NCI-H345 (cell line): ENCODE measurements at places on chromosomes 11 and 22.
A peak's percentile ranks its signal among the peaks of the same experiment; 100 is the strongest.

GRCh38 chr22:31079095-31079642 lies 1.9 kb upstream of the SMTN start:
- peak; percentile 3 for DNase-seq

- peak; percentile 40 for DNase-seq
Measured at GRCh38 chr22:28855355-28856094, 27.8 kb upstream of the ZNRF3 start.

GRCh38 chr11:41803895-41804294 lies 344.4 kb upstream of the LRRC4C start:
- no peak for DNase-seq

- DNase-seq: no peak
Measured at GRCh38 chr11:104650234-104650633, 248.0 kb downstream of the CASP12 start.

GRCh38 chr22:37818409-37819104 lies 4.6 kb upstream of the GALR3 start:
- peak; percentile 28 for DNase-seq

DNA sequence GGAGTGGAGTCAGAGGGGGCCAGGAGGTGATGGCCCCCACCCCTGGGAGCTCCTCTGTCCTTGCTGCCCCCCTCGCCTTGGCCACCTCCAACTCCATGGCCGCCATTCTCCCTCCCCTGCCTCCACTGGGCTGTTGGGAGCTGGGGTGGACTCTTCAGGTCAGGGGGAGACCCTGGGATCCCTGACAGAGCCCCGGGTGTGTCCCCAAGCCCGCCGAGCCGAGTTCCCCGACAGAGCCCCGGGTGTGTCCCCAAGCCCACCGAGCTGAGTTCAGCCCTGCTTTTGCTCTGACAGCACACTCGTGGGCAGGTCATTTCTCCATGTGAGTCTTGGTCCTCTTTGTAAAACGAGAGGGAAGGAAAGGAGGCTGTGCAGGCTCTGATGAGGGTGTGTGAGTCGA lies 13.2 kb upstream of the PARVG start:
- no peak for DNase-seq

- DNase-seq: no peak
Measured at GRCh38 chr11:15941206-15941770, 415.1 kb downstream of the SOX6 start.

GRCh38 chr11:122627745-122628144 lies 27.8 kb upstream of the UBASH3B start:
- no peak for DNase-seq

GRCh38 chr11:76788661-76789442 lies 5.7 kb downstream of the TSKU start:
- DNase-seq: peak; percentile 8

- no peak for DNase-seq
Measured at GRCh38 chr11:122653916-122654585, 1.5 kb upstream of the UBASH3B start.

DNA sequence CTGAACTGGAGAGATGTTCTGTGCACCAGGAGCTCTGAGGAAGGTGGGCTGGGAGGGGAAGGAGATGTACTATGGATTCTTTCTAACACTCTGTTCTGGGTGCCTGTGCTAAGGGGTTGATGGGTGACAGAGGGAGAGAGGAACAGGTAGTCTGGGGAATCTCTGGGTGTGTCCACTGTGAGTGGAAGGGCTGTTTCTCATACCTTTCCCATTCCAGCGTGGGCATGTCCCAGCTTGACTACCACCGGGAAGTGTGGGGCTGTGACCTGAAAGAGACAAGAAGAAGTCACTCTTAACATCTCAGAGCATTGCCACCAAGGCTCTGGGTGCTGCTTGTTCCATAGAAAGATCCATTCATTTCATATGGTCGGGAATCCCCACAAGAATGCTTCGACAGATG lies 121.9 kb downstream of the FBXO7 start:
- DNase-seq: no peak

- no peak for DNase-seq
Measured at GRCh38 chr22:36165141-36165540, 4.6 kb upstream of the APOL3 start.

GRCh38 chr22:50140615-50141014 lies 29.9 kb upstream of the PANX2 start:
- DNase-seq: no peak

DNA sequence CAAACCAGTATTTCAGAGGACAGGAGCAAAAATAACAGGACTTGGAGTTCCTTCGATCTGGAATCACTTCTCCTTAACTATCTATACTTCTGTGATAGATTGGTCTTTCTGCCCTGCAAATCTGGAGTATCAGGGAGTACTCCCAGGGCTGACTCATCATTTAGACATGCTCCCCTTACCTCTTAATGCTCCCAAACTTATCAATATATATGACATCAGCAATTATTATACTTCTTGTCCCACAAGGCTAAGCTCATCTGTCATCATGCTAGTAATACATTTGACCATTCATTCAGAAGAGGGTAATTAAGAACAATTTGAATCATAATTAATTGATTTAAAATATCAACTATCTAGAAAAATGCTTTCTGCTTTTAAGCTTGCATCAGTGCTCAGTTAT lies 163.8 kb downstream of the SWAP70 start:
- no peak for DNase-seq

GRCh38 chr11:77322506-77322905 lies 21.0 kb upstream of the GDPD4 start:
- no peak for DNase-seq

DNA sequence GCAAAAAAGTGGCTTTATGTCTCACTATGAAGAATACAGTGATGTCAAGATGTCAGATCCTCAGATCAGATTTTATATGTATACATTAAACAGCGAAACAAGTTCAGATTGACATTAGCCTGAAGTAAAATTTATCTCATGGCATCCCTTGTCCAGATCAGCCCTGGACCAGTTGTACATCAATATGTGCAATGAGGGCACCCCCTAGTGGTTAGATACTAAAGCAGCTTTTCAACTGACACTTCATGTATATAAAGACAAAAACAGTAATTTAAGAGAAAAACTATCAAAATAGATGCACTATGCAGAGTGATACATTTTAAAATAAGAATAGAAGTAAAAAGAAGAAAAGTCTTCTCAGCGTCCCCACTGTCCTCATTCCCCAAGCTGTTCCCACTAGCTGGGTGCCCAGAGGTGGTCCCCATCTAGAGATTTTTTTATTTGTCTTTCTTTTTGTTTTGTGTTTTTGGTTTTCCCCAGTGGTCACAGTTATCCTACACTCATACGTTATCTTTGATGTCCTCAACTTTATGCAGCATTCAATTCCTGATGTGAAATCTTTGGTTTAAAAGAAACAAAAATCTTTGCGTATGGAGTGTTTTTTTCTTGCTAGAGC lies 2193.4 kb upstream of the RAG2 start:
- peak; percentile 57 for DNase-seq

DNA sequence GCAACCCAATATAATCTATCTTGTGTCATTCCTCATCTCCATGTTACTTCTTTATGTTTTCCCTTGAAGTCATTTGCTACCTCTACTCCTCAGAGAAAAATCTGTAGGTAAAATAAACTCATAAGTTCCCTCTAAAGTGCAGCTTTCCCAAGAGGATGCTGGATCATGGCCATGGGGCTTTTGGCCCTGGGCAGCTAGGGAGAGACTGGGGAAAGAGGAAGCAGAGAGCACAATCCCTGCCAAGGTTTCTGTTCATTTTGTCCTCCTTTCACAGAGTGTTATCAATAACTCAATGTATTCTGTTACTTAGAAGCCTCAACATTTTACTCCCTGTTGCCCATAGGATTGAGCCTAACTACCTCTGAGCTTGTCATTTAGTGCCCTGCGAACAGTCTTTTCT lies 9.0 kb downstream of the RNF121 start:
- DNase-seq: no peak

DNA sequence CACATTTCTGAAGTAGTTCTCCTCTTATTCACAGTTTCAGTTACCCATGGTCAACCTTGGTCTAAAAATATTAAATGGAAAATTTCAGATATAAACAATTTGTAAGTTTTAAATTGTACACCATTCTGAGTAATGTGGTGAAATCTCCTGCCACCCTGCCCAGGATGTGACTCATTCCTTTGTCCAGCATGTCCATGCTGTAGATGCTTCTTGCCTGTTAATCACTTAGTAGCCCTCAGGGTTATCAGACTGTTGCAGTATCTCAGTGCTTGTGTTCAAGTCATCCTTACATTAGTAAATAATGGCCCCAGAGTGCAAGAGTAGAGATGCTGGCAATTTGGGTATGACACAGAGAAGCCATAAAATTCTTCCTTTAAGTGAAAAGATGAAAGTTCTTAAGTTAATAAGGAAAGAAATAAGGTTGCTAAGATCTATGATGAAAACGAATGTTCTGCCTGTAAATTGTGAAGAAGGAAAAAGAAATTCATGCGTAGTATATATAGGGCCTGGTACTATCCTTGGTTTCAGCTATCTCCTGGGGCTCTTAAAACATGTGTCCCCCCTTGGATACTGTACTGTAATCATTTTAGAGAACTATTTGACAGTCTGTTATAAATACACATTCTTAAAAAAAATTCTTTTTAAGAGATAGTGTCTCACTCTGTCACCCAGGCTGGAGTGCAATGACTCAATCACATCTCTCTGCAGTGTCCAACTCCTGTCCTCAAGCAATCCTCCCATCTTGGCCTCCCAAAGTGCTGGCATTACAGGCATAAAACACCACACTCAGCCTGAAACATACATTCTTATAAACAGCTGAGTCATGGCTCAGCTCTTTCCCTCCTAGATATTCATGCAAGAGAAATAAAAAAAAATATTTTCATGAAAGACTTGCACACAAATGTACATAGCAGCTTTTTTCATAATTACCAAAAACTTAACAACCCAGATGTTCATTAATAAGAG lies 31.3 kb downstream of the MTNR1B start:
- DNase-seq: no peak

DNA sequence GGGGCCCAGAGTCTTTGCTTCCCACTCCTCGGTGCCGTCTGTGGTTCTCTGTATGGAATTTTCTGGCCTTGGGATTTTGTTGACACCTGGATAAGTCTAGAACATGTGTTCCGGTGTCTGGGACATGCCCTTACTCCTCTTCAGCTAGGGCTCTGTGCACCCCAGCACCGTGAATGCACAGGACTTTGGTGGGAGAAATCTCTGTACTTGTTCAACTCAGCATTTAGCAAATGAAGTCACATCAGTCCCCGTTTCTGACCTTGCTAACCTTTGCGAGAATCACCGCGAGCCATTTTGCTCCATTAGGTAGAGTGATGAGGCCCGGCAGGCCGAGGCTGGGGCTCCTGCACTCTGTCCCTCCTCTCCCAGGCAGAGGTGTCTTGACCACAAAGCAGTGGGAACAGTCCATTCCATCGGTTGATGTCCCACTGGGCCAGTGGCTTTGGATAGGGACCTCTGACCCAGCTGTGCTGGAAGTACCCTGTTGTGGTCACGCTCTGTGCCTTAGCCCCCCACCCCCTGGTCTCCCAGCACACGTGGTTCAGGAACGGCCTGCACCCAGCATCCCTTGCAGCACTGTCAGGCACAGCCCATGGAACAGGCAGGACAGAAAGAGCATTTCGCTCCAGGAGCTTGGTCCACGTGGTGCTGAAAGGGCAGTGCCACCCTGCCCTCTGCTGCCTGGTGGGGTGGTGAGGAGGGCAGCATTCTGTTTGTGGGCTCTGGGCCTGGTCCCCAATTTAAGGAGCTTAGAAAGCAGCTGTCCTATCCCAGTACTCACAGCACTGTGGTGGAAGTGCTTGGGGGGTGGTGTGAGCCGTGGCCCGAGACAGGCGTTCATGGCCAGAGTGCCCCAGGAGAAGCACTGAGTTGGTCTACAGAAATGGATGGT lies 73.4 kb downstream of the MED15 start:
- DNase-seq: no peak

- DNase-seq: no peak
Measured at GRCh38 chr11:68311160-68312116, 953 bp upstream of the LRP5 start.

DNA sequence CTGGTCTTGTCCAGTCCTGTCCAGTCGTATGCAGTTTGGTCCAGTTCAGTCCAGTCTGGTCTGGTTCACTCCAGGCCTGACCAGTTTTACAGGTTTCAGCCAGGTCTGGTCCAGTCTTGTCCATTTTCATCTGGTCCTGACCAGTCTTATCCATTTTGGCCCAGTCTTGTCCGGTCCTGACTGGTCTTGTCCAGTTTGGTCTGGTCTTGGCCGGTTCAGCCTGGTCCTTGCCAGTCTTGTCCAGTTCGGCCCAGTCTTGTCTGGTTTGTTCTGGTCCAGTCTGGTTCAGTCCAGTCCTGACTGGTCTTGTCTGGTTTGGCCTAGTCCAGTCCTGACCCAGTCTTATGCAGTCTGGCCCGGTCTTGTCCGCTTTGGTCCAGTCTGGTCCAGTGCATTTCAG lies 380.2 kb downstream of the OR4C45 start:
- no peak for DNase-seq

DNA sequence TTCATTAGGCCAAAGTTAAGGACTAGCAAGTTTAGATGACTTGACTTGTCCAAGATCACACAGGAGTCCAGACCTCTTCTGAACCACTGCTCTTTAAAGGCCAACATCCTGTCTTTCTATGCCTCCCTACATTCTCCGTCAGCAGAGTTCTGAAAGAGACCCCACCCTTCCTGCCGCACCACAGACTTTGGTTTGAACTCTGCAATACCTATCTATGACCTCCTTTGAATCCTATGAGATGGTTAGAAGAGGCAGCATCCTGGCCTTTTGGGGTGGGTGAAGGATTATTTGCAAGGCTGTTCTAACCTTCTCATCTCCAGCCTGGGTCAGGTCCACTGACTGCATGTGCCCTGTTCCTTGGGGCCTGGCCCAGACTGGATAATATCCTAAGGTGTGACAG lies 4.3 kb upstream of the RRM1 start:
- no peak for DNase-seq

- no peak for DNase-seq
Measured at GRCh38 chr22:40939202-40939601, 12.0 kb upstream of the RBX1 start.

- DNase-seq: no peak
Measured at GRCh38 chr11:118056806-118057205, 20.1 kb upstream of the TMPRSS4 start.

- peak; percentile 60 for DNase-seq
Measured at GRCh38 chr22:19717691-19718455, 3.6 kb downstream of the SEPTIN5 start.

DNA sequence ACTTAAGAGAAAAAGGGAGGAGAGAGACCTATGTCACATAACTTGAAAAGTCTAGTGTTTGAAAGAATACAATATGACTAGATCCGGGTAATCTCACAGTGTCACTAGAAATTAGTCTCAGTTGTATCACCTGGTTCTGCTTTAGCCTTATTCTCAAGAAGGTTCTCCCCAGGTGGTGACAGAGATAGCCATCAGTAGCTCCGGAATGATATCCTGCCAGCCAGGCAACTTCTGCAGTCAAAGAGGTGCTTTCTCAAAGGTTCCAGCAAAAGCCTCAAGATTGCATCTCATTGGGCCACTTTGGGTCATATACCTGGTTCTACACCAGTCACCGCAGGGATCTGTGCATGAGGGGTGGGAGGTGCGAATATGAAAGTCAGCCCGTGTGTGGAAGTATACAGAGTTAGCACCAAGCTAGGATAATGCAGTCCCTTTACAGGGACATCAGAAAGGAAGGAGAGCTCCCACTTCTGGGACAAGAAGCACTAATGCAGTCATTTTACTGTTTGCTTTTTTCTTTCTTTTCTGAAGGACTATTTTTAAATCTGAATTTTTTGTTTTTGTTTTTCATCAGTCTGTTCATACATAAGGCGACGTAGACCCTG lies 61.1 kb downstream of the CYB5R2 start:
- no peak for DNase-seq
